Thyroid gland (tissue), 4 donors: ENCODE measurements at places on chromosomes 13 and 19. TPM values are rescaled to one million over a fixed set of nuclear protein-coding genes. Genes with fewer than 3 reads are reported as not detected.

DNA sequence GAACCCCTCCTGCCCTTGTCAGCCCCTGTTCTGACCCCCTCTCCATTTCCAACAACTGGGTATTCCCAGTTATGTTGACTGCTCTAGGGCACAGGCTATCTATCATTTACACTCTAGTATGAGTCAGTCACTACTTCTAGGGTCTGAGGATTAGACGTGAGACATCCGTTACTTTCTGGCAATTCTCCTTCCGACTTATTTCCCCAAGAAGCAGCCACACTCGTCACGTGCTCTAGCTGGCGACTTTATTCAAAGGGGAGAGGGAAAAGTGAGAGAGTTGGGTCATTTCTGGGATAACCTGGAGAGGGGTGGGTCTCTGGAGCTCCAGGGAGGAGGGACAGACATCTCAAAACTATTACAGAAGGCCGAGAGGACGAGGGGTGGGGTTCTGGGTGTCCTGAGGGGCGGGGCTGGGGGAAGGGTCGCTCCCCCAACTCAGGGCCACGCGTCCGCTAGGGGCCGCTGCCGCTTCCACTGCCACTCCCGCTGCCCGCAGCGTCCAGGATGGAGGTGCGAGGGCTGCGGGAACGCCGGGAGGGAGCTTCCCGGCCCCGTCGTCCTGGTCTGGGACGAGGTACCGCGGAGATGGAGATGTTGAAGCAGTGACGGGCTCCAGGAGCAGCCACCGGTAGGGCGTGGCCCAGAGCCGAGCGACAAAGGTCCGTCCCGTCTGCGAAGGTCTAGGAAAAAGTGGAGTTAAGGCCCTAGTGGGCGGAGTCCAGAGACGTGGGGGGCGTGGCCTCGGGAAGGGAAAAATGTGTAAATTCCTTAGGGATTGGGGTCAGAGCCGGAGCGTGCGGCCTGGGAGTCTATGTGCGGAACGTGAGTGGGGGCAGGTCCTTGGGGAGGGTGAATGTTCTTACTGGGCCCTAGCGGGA, 8.9 kb downstream of the RTBDN start:
- no peak overlapping the region for H3K4me3 ChIP-seq
- no peaks in the 10 kb centered on the region for H3K4me1 ChIP-seq
- H3K27me3 ChIP-seq: peaks cover 12% of the 10 kb centered on the region
- peak; percentile 11 for DNase-seq

- DNase-seq: no peak
- no peak overlapping the region for H3K27ac ChIP-seq
- no peaks in the 10 kb centered on the region for H3K4me1 ChIP-seq
These were observed 24.5 kb downstream of the TEX101 start for GRCh38 chr19:43439032-43439708.

DNA sequence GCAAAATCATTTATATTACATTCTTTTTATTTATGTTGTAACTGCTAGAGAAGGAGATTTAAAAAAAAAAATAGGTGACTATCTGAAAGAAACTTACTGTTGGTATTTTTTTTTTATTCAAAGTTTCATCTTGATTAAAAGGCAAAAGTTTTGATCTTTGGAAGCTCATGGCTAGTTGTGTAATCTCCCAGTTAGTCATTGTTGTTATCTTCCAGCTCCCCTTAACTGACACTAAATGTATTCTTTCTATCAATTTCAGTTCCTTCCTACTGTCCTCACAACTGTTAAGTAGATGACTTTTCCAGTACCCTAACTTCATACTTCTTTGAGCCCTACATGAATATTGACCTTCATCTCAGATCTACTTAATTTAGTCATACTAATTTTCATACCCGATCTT, 71.1 kb downstream of the PIBF1 start:
- DNase-seq: no peak
- no peaks in the 10 kb centered on the region for H3K4me1 ChIP-seq
- no peak overlapping the region for H3K4me3 ChIP-seq
- H3K27me3 ChIP-seq: no peaks in the 10 kb centered on the region
- no peaks in the 10 kb centered on the region for H3K36me3 ChIP-seq
- H3K27ac ChIP-seq: no peak overlapping the region

DNA sequence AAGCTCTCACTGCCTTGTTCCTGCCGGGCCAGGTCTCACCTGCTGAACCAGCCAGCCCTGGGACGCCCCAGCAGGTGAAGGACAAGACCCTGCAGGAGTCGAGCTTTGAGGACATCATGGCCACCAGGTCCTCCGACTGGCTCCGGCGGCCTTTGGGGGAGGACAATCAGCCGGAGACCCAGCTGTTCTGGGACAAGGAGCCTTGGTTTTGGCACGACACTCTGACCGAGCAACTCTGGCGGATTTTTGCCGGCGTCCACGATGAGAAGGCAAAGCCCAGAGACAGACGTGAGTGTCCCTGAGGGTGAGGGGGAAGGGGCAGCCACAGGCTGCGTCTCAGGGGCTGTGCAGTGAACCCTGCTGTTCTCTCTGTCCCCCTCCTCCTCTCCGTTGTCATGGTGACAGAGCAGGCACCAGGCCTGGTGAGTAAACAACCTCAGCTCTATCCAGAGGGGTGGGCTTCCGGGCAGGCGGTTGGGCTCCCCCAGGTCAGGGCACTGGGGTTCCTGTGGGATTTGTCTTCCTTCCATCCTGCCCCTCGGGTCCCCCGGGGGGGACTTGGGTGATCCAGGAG, 9.7 kb downstream of the TLE6 start:
- H3K36me3 ChIP-seq: no peaks in the 10 kb centered on the region
- DNase-seq: peak; percentile 61
- H3K27ac ChIP-seq: peak overlapping the region; percentile 17
- no peaks in the 10 kb centered on the region for H3K27me3 ChIP-seq
- peaks cover 37% of the 10 kb centered on the region for H3K4me1 ChIP-seq

DNA sequence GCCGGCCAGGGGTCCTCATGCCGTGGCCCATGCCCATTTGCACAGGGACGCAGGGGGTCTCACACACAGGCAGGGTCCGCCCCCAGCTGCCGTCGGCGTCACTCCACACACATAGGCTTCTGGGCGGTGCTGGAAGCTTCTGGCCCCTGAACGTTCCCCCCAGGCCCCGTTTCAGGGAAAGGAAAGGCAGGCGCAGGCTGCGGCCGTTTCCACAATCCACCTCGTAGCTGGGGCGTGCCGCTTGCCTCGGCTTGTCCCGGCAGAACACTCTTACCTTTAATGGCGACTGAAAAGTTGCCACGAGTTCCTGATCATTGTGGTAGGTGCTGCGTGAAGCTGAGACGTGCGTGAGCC, 53.4 kb downstream of the MCF2L start:
- no peaks in the 10 kb centered on the region for H3K36me3 ChIP-seq
- H3K4me3 ChIP-seq: no peak overlapping the region
- no peaks in the 10 kb centered on the region for H3K27me3 ChIP-seq
- H3K4me1 ChIP-seq: no peaks in the 10 kb centered on the region
- no peak overlapping the region for H3K27ac ChIP-seq

DNA sequence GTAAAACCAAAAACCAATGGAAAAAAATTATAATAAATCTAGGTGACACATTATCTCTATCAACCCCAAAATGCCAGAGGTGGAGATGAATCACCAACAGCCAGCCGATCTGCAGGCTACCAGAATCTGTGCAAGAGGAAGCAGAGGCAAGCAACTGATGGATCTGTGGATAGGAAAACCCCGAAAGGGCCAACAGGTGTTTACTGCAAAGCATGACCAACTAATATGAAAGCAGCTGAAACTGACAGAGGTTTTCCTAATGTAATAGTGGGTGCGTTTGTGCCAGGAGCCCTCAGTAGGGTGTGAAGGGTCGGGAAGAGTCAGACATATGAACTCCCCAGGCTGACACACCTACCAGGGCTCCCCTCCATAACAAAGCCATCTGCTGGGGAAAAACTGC, 554.6 kb downstream of the RFC3 start:
- H3K36me3 ChIP-seq: no peaks in the 10 kb centered on the region
- H3K4me1 ChIP-seq: no peaks in the 10 kb centered on the region
- no peak overlapping the region for H3K27ac ChIP-seq
- H3K27me3 ChIP-seq: no peaks in the 10 kb centered on the region
- H3K4me3 ChIP-seq: no peak overlapping the region

DNA sequence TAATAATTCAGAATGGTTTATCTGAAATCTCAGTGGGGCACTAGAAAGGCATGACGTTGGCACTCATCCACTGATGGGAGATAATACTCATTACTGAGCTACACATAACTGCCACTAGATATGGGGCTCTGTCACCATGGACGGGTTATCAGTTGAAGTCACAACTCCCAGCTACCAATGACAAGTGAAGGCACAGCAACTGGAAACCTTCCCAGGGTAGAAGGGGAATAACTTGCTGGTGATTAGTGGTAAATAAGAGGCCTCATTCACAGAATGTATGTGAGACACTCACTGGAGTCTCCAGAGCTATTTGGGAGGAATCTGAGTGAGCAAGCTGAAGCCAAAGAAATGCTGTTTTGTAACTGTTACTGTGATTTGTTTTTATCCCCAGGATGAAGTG, 249.6 kb downstream of the ENOX1 start:
- no peak overlapping the region for H3K27ac ChIP-seq
- no peak for DNase-seq
- H3K4me3 ChIP-seq: no peak overlapping the region
- no peaks in the 10 kb centered on the region for H3K27me3 ChIP-seq

Gene BST2
- total RNA-seq: 18.3 TPM

- no peaks in the 10 kb centered on the region for H3K27me3 ChIP-seq
- DNase-seq: no peak
- no peak overlapping the region for H3K4me3 ChIP-seq
- no peaks in the 10 kb centered on the region for H3K36me3 ChIP-seq
These were observed 180.5 kb downstream of the ZNF737 start for GRCh38 chr19:20385061-20385460.

DNA sequence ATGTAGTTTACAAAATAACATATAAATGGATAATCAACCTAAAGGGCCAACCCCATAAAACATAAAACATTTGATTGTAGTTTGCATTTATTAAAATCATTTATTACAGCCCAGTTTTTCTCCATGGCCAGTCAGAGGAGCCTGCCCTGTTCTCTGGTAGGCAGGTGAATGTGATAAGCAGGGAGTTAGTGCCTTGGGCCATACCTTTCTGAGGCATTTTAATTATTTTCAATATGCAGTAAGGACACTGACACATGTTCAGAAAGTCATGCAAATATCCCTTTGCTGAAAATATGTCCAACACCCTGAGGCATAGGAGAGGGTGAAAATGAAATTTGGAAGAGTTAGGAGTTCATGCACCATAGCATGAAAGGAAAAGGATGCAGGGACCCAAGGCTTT, 242.6 kb upstream of the EDNRB start:
- H3K27me3 ChIP-seq: no peaks in the 10 kb centered on the region
- no peaks in the 10 kb centered on the region for H3K36me3 ChIP-seq
- H3K4me3 ChIP-seq: no peak overlapping the region
- DNase-seq: no peak

DNA sequence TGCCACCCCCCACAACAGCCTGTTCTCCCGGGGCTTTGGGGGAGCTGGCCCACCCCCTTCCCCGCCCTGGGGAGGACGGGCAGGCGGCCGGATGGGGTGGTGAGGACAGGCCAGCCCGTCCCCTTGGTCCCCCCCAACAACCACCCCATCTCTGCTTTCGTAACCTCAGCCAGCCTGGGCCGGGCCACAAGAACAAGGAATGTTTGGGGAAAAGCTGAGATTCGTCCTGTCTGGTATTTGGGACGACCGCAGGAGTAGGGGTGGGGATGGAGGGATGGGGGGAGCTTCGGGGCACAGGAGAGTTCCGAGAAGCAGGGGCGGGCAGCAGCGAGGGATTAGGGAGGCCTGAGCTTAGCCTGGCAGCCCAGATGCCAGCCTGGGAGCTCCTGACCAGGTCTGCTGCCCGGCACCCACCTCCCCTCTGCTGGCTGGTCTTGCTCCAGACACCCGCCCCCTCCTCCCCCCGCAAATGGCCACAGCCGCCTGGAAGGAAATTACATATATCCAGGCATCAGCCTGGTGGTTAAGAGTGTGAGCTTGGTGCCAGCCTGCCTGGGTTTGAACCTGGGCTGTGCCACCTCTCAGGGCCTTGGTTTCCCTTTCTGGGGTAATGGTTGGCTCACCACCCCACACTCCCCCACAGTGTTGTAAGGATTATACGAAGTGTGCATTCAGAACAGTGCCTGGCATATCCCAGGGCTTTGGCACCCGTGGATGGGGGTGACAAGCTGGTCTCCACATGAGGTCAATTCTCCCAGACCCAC, at the start of gene PODNL1:
TSS of gene PODNL1 (minus strand) at position 117 of the 764 bp plus-strand sequence. CDS start 236 bp downstream, outside the sequence.
- no peaks in the 10 kb centered on the region for H3K36me3 ChIP-seq
- no peak for DNase-seq
- H3K27ac ChIP-seq: no peak within 1 kb of the TSS

Gene ZNF443
- total RNA-seq: 4.5 TPM

DNA sequence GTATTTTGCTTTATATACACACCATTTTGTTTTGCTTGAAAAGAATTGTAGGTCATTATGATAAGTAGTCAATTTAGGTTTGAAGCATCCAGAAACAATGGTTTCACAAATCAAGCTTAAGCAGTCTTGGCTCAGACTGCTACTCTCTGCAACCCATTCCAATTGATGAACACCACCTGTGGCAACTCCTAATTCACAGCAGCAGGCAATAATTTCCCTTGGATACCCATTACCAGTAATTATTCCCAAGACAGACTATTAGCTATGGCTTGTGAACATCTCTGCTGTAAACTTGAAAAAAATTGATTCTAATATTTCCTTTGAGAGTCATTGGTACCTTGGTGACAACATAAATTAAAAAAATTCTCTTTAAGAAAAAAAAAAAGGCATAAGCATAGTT, 299.3 kb upstream of the SLITRK6 start:
- no peaks in the 10 kb centered on the region for H3K4me1 ChIP-seq
- no peaks in the 10 kb centered on the region for H3K27me3 ChIP-seq
- no peak overlapping the region for H3K27ac ChIP-seq
- H3K4me3 ChIP-seq: no peak overlapping the region

Gene HSPB6
- total RNA-seq: 17.3 TPM

DNA sequence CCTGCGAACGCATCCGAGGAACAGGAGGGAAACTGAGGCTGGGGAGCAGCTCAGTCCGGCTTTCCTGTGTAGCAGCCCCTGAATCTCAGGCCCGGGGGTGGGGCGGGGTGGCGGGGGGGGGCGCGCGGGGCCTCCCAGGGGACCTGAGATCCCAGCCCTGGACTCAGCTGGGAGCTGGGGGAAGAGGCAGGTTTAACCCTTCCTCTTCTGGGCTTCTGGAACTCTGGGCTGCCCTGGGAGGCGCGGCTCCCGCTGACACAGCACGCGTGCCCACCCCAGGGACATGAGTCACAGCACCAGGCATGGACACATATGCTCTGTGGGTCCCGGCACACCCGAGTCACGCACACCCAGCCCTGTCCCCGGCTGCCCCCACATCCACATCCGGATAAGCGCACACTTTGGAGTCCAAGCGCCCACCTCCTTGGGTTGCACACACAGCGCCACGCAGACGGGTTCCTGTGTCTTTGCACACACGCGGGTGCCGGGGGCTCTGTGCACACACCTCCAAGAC, 3.5 kb upstream of the CIRBP start:
- H3K36me3 ChIP-seq: no peaks in the 10 kb centered on the region
- peaks cover 68% of the 10 kb centered on the region for H3K4me1 ChIP-seq
- peak; percentile 55 for DNase-seq
- H3K27me3 ChIP-seq: no peaks in the 10 kb centered on the region
- H3K4me3 ChIP-seq: peak overlapping the region; percentile 35

DNA sequence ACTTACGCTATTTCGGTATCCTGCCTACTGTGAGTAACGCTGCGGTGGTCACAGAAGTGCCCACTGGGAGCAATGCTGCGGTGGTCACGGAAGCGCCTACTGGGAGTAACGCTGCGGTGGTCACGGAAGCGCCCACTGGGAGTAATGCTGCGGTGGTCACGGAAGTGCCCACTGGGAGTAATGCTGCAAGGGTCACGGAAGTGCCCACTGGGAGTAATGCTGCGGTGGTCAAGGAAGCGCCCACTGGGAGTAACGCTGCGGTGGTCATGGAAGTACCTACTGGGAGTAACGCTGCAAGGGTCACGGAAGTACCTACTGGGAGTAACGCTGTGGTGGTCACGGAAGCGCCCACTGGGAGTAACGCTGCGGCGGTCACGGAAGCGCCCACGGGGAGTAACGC, 52.1 kb upstream of the SOX1 start:
- no peak overlapping the region for H3K4me3 ChIP-seq
- no peaks in the 10 kb centered on the region for H3K27me3 ChIP-seq
- no peak for DNase-seq
- H3K27ac ChIP-seq: no peak overlapping the region

Gene FGF21
- total RNA-seq: not detected
